ELR (cell line): ENCODE measurements at places on chromosomes 2 and 18.

- no peak for DNase-seq
Measured at GRCh38 chr2:127235082-127235702, 15.1 kb upstream of the CYP27C1 start.

DNA sequence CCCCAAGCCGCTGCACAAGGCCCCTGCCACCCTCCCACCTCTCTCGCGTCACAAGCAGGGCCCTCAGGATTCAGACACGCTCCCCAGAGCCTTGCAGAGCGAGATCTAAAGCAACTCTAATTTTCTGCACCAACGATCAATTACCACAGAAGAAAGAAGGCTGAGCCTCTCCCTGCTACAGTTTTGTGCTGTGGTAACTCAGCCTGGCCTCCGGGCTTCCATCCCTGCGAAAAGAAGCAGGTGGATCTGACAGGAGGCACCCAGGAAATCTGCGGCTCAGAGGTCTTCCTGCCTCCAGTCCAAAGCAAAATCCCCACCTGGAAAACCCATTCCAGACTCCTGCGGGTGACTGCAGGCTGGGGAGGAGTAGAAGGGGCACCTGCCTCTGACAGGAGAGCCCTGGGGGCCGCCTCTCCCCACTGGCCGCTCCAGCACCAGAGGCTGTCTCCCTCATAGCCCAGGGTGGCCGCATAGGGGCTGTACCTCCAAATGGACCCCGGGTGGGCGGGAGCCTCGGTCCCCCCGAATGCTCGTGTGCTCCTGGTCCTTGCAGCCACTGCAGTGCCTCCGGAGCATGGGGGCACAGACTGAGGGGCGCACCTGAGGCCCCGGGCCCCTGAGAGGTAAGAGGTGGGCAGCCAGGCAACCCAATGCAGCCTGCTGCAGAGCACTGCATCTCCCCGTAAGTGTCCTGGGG lies 31.0 kb downstream of the PXDN start:
- DNase-seq: no peak

DNA sequence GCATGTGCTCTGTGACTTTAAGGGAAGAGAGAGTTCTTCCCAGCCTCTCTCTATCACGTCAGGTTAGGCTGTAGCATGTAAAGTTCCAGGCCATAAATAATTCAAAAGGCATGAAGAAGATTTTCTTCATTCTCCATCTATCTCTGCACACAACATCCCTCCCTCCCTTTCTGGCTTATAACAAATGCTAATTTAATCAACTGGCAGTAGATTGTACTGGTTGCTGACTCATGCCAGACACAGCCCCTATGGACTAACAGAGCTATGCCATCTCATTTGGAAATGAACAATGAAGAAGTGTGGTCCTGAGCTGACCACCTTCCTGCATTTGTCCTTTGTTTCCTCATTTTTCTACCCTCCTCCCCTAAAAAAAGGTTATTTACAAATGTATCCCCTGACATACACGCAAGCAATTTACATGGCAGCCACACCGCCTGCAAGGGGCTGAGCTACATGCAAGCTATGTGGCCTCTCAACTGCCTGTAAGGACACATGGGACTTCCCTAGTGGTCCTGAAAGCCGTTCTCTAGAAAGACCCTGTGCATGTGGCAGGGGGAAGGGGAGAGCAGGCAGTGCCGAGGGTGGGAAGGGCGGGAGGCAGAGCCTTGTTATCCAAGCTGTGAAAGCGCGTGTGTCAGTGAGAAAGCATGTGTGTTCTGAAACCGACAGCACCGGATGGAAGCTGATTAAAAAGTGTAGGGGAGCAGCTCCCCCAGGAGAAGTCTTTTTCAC lies 90.9 kb upstream of the KLF7 start:
- peak; percentile 66 for DNase-seq

GRCh38 chr2:211055438-211055837 lies 499.0 kb downstream of the CPS1 start:
- peak; percentile 58 for DNase-seq

- DNase-seq: no peak
Measured at GRCh38 chr18:6575908-6576307, 153.6 kb upstream of the ARHGAP28 start.

DNA sequence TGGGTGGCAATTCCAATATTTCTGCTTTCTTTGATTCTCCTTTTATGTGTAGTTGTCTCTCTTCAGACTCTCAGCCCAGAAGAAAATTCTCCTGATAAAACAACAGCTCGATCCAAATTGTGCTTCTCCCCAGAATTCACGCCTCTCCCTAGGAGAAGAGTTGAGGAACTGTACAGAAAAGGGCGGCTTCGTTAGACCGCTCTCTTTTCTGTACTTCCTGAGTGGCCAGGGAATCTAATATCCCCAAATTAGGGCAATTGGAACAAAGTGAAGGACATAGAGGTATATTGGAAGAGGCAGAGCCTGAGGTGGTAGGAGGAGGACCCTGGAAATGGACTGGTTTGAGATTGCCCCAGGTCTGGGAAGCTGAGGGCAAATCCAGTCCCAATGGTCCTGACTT lies 5.6 kb downstream of the ADCYAP1 start:
- DNase-seq: no peak

DNA sequence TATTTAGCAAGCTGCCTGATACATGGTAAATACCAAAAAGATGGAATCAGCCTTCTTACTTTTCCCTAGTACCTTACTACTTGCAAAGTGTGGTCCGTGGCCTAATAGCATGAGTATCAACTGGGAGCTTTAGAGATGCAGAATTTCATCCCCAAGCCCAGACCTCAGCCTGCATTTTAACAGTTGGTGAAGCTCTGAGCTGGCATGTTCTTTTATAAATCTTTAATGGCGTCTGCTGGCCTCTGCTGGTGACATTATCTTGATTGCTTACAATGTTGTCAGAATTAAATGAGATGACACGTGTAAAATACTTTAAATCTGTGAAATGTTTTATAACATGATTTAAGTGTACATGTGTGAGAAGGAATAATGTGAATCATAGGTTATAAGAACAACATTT lies 115.1 kb upstream of the NOSTRIN start:
- no peak for DNase-seq

DNA sequence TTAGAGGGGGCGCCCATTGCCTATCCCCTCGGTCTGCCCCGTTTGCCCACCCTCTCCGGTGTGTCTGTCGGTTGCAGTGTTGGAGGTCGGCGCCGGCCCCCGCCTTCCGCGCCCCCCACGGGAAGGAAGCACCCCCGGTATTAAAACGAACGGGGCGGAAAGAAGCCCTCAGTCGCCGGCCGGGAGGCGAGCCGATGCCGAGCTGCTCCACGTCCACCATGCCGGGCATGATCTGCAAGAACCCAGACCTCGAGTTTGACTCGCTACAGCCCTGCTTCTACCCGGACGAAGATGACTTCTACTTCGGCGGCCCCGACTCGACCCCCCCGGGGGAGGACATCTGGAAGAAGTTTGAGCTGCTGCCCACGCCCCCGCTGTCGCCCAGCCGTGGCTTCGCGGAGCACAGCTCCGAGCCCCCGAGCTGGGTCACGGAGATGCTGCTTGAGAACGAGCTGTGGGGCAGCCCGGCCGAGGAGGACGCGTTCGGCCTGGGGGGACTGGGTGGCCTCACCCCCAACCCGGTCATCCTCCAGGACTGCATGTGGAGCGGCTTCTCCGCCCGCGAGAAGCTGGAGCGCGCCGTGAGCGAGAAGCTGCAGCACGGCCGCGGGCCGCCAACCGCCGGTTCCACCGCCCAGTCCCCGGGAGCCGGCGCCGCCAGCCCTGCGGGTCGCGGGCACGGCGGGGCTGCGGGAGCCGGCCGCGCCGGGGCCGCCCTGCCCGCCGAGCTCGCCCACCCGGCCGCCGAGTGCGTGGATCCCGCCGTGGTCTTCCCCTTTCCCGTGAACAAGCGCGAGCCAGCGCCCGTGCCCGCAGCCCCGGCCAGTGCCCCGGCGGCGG lies 1.7 kb downstream of the MYCN start:
- DNase-seq: no peak

DNA sequence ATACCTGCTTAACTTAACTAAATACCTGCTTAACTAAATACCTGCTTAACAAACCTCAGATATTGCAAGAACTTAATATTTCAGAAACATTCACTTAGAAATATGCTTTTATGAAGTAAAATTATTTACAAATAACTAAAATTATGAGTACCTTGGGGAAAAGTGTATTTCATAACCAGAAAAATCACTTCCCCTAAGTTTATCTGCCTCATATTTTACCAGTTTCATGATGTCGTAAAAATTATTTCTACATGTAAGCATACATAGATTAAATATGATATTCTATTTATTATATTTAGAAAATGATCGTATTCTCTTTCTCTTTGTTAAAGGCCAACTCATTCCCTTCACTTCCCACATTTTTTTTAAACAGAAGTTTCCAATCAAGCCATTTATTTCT lies 41.5 kb upstream of the DSC1 start:
- DNase-seq: no peak

DNA sequence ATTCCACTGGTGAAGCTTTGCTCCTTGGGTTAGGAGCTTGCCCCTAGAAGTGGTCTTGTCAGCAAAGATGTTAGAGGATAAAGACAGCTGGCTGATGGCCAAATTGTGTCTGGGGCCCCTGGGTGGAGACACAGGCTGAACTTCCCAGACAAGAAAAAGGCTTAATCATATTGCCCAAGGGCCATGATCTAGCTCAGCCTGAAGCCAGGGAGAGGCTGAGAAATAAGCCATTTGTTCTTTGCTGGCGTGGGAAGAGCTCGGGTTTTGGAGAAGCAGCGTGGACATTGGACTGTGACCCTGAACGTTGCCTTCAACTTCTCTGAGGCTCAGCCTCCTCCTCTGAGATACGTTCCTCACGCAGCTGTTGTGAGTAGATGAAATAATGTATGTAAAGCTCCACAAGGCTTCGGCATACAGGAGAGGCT lies 153.0 kb downstream of the ZFP36L2 start:
- peak; percentile 93 for DNase-seq

GRCh38 chr2:109439390-109439786 lies 174.4 kb downstream of the SEPTIN10 start:
- no peak for DNase-seq

DNA sequence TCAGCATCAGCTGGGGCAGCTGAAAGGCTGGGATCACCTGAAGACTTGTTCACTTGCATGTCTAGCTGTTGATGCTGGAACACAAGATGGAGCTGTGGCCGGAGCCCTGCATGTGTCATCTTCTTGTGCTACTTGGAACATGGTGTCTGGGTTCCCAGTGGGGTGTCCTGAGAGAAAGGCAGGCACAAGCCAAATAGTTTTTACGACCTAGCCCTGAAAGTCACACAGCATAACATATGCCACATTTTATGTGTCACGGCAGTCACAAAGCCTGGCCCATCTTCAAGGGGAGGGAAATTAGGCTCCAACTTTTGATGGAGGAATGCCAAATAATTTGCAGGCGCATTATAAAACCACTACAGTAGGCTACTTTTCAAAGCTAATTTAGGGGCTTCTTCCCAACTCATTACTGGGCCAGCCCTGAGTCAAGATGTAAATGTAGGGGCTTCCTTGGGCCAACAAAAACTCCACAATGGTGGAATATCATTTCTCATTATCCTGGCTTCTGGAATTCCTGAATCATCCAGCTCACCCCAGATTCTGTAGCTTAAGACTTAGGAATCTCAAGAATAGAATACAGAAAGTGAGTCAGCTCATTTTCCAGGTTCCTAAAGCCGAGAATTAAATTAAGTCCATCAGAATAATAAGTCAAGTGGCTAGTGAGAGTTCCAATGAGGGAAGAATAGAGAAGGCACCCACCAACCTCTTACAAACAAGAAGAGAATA lies 543.0 kb downstream of the TNS1 start:
- DNase-seq: peak; percentile 19

GRCh38 chr2:123453046-123453700 lies 571.9 kb upstream of the CNTNAP5 start:
- no peak for DNase-seq

GRCh38 chr2:238092486-238093035 lies 7.6 kb upstream of the ESPNL start:
- no peak for DNase-seq

- DNase-seq: no peak
Measured at GRCh38 chr2:234955091-234955591, 3.3 kb downstream of the SH3BP4 start.

GRCh38 chr2:144520756-144521487 lies 1.0 kb upstream of the ZEB2 start:
- no peak for DNase-seq

GRCh38 chr2:39107724-39108273 lies 13.1 kb downstream of the SOS1 start:
- no peak for DNase-seq

GRCh38 chr2:182636699-182637098 lies 79.4 kb upstream of the DNAJC10 start:
- DNase-seq: no peak

- DNase-seq: no peak
Measured at GRCh38 chr18:35106013-35106844, 65.0 kb downstream of the MAPRE2 start.

- no peak for DNase-seq
Measured at GRCh38 chr2:173218326-173219056, 136.2 kb upstream of the CDCA7 start.

GRCh38 chr18:6745504-6746031 lies 16.1 kb downstream of the ARHGAP28 start:
- no peak for DNase-seq

DNA sequence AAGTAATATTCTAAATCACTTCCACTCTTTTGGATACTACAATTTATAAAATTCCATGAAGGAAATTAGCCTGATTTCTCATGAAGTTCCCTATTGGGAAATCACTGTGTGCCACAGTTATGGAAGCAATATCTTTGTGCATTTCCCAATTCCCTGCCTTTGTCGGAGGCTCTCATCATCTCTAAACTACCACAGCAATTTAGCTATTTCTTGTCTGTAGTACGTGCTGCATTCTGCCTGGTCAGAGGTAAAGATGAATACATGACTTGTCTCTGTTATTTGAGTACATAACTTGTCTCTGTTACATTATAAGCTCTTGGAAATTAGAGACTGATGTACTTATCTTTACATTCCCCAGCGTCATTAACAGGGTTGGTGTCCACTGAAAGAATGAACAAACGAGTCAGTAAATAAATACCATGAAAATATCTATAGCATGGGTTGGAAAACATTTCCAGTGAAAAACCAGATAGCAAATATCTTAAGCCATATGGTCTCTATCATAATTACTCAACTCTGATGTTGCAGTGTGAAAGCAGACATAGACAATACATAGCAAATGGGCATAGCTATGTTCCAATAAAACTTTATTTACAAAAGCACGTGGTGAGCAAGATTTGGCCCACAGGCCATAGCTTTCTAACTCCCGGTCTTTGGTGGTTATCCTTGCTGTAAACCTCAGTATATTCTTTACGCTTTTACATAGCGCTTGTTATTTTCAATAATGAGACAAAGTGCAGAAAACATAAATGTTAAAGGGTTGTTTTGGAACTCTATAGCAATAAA lies 78.8 kb downstream of the BCL2 start:
- no peak for DNase-seq

GRCh38 chr18:28189400-28190239 lies 12.7 kb upstream of the CDH2 start:
- DNase-seq: peak; percentile 77

DNA sequence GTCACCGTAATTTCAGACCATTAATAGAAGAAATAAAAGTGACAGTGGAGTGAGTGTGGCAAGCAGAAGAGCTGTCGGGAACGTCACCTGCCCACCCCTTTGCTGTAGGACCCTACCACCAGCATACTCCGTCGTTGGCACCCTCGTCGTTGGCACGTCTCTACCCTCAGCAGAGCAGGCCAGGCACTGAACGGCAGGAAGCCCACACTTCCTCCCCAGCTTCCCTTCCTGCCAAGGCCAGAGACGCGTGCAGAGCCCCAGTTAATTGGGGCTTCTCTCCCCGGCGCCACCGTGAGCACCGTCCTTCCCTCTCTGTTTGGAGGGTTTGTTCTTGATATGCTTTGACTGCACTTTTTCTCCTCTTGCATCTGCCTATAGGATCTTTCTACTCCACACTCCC lies 27.0 kb upstream of the NFATC1 start:
- DNase-seq: no peak

- DNase-seq: no peak
Measured at GRCh38 chr2:25274868-25275574, 66.7 kb downstream of the DNMT3A start.
